ENCODE measurements at places on chromosomes 6 and 20.
A peak's percentile ranks its signal among the peaks of the same experiment; 100 is the strongest.

- peak; percentile 73 for DNase-seq
These were observed 485 bp downstream of the TGIF2 start for GRCh38 chr20:36573798-36574365.

- DNase-seq: no peak
These were observed 2.9 kb upstream of the TUBB2B start for GRCh38 chr6:3230256-3230882.

GRCh38 chr6:6008648-6009421 is 2.1 kb upstream of the NRN1 start:
- peak; percentile 75 for DNase-seq

GRCh38 chr6:6711031-6711785 is 122.7 kb downstream of the LY86 start:
- no peak for DNase-seq

GRCh38 chr6:161256407-161256806 is 17.5 kb downstream of the AGPAT4 start:
- DNase-seq: no peak

DNA sequence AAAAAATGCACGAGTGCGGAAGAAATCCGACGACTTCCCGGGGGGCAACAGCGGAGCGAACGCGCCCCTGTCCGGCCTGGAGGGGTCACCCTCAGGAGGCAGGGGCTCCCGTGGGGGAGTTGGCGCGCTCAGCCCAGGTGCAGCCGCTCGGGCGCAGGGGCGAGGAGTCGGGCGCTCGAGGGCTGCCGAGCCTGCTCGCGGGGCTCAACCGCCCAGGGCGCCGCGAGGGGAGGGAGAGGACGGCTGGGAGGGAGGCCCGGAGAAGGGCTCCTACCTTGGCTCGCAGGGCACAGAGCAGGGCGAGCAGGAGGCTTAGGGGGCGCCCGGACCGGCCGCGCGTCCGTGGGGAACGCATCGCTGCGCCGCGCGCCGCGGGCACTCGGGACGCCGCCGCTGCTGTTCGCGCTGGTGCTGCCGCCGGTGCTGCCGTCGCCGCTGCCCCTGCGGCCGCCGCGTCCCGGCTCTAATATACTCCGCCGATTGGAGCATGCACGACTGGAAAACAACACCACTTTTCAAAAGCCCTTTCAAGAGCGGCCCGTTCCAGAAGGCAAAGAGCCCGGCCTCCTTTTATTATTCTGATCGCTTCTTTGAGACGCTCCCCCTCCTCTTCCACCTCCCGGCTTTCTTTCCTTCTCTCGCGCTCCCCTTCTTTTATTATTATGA is 490 bp downstream of the JAG1 start:
- DNase-seq: peak; percentile 93

DNA sequence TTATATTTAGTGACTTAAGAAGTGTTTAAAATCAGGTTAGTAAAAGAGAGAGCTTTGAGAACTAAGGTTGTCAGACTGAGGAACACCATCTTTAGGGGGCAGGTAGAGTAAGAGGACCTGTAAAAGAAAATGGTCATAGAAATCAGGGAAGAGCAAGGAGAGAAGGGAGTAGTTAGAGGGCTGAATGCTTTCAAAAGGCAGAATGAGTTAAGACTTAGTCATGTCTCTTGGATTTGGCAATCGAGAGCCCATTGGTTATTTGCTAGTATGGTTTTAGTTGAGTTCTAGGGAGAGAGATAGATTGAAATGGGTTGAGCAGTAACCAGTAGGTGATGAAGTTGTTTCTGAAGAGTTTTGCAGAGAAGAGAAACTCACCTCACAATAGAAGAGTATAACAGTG is 51.1 kb downstream of the RALGAPB start:
- DNase-seq: no peak

DNA sequence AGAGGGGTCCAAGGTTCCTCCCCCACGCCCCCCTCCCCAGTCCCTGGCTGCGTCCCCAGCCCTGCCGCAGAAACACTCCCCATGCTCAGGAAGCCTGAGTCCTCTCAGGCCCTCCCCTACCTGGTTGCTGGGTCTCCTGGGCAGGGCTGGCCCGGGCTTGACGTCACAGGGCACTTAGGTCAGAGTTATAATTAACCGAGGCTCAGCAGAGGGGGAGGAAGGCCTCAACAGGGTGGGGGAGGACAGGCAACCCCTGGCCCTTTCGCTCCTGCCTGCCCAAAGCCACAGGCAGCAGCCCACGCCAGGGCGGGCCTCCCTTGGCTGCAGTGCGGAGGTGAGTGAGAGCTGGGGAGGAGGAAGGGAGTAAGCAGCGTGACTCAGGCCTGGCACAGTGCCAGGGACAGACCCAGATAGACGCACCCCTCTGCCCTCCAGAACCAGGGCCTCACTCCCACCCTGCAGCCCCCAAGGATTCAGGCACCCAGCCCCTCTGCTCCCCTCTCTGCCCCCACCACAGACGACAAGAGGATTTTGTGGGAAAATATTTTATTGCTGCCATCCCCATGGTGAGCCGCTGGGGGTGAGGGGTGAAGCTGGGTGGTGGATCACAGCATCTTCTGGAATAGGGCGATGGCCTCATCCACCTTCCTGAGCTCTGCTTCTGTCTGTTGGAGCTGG is at the start of gene VWA7:
TSS of gene VWA7 (minus strand) at position 340 of the 678 bp plus-strand sequence. CDS start 549 bp downstream, outside the sequence.
- DNase-seq: peak; percentile 79

DNA sequence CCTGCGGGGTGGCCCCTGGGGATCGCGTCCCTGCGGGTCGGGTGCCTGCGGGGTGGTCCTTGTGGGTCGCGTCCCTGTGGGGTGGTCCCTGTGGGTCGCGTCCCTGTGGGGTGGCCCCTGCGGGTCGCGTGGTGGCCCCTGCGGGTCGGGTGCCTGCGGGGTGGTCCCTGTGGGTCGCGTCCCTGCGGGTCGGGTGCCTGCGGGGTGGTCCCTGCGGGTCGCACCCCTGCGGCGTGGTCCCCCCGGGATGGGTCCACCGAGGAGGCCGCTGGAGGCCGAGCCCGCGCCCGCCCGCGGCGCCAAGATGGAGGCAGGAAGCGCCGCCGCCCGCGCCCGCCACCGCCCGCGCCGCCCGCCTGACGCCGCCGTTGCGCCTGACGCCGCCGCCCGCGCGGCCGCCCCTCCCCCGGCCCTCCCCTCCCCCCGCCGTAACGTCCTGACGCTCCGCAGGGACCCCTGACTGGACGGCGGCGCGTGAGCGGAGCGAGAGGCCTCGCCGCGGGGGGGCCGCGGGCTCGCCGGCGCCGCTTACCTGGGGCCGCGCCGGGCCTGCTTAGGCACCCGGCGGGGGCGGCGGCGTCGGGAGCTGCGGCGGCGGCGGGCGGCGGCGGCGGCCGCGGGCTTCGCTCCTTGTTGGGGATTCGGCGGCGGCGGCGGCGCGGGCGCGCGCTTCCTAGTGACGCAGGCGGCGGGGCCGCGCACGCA is at the start of gene GMEB2:
TSS of gene GMEB2 (minus strand) at position 678 of the 705 bp plus-strand sequence. CDS start 7,704 bp downstream, outside the sequence.
- peak; percentile 68 for DNase-seq

DNA sequence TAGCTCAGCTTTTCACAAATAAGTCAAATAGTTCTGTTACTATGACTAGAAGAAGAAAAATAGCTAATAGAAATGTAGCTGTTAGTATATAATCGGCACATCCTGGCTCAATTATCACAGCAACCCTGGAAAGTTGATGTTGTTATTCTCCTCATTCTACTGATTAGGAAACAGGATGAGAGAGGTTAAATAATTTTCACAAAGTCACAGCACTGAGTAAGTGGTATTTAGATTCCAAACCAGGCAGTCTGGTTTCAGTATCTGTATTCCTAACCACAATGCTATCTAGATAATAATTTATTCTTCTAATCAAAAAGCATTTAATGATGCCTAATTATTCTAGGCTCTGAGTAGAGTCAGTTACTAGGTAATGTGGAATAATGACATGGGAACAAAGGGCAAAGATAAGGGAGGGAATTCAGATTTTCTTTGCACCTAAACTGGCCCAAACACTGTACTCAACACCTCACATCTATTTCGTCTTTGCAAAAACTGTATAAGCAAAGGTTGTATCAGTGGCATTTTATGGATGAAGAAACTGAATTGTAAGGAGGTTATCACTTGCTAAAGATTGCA is 51.3 kb downstream of the PDE7B start:
- no peak for DNase-seq

DNA sequence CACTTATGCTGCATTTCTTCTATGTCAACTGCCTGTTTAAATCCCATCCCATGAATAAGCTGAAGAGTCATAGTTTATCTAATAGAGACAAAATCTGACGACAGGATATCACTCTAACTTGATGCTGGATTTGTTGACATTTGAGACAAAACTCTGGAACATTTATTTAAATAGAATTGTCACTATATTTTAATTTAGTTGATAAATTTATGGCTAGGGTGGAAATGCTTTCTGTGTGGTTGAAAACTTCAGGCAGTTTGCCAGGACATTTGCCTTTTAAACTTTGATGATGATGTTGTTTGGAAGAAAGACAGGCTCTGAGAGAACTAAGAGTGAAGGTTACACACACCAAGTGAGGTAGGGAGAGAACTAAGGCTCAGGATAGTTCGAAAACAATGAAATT is 68.1 kb downstream of the GJA1 start:
- no peak for DNase-seq

DNA sequence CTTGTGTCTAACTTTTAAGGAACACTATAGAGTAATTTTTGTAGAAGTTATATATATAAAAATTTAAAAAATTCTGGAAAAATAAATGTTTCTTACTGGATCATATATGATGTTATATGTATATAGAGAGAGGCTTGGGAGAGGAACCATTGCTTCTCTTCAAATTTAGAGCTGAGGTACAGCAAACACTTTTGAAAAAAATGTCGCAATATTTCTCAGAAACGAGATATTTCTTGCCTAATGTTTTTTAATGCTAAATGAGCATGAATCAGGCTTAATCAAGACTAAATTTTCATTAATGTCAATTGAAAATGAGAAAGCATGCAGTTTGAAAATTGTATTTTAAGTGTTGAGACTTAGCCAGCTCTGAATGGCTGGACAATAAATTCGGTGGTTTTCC is 2.6 kb downstream of the PKIB start:
- no peak for DNase-seq

DNA sequence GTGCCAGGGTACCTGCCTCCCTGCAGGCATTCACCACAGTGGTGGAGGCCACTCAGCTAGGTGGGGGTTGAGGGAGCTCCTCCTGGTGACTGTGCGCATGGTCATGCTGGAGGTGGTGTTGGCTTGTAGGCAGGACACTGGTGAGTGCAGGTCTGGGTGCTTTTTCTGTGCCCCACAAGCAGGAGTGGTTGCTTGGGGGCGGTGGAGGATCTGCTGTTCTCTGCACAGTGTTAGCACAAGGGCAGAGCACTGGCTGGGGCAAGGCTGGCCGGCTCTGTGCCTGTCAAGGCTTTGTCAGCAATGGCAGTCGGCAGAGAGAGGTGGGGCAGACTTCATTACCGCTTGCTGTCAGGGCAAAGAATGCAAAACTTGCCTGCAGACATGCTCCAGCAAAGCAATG is 632.1 kb upstream of the ID4 start:
- no peak for DNase-seq

DNA sequence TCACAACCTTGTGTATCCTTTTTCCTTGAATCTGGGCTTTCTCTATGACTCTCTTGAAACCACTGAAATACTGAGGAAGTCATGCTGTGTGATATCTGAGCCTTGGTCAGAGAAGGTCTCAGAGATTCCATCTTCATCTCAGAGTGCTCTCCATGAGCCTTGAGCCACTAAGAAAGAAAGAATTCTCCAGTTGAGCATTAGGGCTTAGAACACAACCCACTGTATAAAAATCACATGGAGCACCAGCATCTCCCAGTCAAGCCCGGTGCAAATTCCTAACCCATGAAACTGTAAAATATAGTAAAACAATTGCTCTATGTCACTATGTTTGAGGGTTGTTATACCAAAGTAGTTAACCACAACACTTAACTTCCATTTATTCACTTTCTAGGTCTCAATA is 181.4 kb downstream of the MOXD1 start:
- DNase-seq: no peak

DNA sequence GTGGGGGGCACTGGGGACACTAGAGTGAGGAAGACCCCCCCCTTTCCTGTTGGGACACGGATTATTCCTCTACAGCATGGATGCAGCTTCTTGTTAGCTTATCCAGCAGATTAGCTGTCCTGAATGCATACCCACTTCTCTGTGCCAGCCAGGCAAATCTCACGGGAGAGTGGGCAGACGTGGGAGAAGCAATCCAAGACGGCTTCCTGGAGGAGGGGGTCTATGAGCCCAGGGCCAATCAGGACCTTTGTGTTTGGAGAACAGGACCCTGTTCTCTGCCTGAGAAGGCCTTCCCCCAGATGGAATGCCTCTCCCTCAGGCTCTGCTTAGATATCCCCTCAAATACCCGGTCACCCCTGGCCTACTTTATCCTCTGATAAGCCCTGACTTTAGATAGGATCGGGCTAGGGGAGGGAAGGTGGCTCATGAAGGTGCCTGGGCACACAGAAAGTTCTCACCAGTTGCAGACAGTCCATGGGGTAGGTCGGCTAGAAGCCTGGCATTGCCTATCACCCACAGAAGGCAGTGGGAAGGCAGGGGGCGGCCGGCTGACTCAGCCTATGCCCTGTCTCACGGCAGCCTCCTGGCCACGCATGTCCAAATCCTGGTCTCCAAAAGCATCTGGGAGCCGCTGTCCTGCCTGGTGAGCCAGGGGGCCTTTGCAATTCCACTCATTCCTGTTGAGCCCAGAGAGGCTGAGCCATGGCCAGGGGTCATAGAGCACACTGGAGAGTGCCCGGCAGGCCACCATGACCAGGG is 34.7 kb downstream of the SUN5 start:
- DNase-seq: no peak

DNA sequence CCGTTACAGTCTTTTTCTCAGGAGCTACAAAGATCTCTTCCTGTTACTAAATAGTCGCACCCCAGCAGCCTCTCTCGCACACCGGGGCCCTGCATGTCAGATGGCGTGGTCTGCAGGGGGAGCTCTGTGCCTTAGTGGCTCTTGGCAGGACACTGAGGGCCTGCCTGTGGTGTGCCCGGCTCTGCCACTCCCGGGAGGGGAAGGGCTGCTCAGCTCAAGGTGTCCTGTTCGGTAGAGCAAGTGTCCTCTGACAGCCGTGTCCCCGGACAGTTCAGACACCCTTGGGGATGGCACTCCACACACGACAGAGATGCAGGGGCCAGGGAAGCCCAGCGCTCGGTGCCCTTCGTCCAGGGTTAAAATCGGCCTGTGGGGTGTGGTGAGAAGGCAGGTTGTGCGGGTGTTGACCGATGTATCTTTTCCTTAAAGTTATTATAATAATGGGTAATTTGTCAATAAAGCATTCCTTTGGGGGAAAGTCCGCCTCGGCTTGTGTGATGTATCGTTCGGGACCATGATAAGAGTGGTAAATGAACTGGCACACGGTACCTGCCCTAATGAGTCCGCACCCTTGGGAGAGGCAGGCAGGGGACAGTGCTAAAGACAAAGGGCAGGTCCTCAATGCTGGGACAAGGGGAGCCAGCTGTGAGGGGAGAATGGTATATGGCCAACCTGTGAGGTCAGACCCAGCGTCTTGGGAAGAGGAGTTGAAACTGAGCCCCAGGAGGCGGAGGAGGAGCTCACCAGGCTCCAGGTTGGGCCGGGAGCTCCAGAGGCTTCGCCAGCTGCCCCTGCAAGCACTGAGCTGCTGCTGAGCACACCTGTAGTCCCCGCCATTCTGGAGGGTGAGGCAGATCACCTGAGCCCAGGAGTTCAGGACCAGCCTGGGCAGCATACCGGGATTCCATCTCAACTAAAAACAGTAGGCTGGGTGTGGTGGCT is 3.6 kb upstream of the DNAJC5 start:
- no peak for DNase-seq

Measured in right kidney (tissue), 9 donors.